ENCODE measurements at places on chromosomes 12 and 14. TPM values are rescaled to one million over a fixed set of nuclear protein-coding genes. Genes with fewer than 3 reads are reported as not detected.

Gene STON2
- total RNA-seq: 4.1 TPM

Gene NDUFA9
- total RNA-seq: 74.4 TPM

Gene TPPP2
- total RNA-seq: not detected

Gene TMBIM4
- 187 TPM for total RNA-seq

Gene PZP
- total RNA-seq: 0.79 TPM

Gene SPIC
- not detected for total RNA-seq

Gene RGS6
- total RNA-seq: 7.4 TPM

DNA sequence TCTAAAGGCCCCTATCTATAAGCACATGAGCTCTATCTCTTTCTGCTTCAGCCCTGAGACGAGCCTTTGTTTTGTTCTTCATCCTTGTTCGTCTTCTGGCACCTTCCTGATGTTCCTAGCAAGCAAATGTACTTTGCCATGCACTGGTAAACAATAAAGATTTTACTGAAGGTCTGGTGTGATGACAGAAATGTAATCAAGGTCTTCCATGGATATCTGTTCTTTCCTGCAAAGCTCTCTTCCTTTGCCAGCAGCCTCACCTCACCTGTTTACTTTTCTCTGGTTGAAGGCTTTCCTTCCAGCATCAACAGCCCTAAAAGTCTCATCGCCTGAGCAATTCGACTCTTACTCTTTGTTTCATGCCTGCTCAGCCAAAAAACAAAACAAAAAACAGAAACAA is 330.3 kb downstream of the PCNX1 start:
- H3K4me3 ChIP-seq: no peak overlapping the region
- H3K27me3 ChIP-seq: no peaks in the 10 kb centered on the region
- H3K27ac ChIP-seq: no peak overlapping the region
- H3K4me1 ChIP-seq: peaks cover 6% of the 10 kb centered on the region
- no peaks in the 10 kb centered on the region for H3K36me3 ChIP-seq
- no peak for DNase-seq

DNA sequence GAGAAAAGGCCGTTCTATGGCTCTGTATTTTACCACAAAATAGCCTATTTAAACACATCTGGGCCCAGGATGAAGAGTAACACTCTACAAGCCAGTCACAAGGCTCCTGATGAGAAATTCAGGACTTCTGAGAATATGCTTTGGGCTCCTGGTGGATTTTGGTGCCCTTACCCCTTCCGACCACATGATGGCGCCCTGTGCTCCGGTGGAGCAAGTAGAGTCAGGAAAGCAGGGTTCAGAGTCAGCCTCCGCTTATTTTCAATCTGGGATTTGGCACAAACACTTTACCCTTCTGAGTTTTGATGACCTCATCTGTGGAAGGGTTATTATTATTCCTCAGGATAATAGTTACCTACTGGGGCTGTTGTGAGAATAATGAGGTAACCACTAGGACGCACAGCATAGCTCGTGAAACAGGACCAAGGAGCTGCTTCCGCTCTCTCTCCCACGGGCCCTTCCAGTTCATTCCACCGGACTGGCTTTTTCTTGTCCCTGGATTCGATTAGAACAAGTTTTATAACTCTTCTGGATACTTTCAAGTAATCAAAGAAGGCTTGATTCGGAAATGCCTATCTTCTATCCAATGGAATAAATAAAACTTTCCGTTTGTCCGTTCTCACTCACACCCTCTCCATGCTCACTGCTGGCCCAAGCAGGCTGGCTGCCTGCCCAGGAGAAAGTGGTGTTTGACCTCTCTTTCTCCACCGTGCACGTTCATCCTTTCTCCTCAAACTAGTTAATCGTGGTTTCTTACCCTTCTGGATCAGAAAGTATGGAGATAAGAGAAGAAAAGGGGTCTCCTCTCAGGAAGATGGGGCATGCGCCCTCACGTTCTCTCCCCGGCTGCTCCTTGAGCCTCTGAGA is 104.6 kb downstream of the GALC start:
- H3K27me3 ChIP-seq: no peaks in the 10 kb centered on the region
- no peak for DNase-seq
- H3K4me3 ChIP-seq: no peak overlapping the region

- H3K27ac ChIP-seq: no peak overlapping the region
- no peaks in the 10 kb centered on the region for H3K36me3 ChIP-seq
- no peak for DNase-seq
- H3K4me1 ChIP-seq: no peaks in the 10 kb centered on the region
- H3K4me3 ChIP-seq: no peak overlapping the region
- H3K27me3 ChIP-seq: no peaks in the 10 kb centered on the region
These were observed 51.1 kb downstream of the TMEM260 start for GRCh38 chr14:56630707-56631106.

- peak; percentile 65 for DNase-seq
- peak overlapping the region; percentile 73 for H3K4me3 ChIP-seq
- no peaks in the 10 kb centered on the region for H3K27me3 ChIP-seq
- H3K27ac ChIP-seq: peak overlapping the region; percentile 91
These were observed 694 bp downstream of the AKAP5 start for GRCh38 chr14:64465831-64466554.

DNA sequence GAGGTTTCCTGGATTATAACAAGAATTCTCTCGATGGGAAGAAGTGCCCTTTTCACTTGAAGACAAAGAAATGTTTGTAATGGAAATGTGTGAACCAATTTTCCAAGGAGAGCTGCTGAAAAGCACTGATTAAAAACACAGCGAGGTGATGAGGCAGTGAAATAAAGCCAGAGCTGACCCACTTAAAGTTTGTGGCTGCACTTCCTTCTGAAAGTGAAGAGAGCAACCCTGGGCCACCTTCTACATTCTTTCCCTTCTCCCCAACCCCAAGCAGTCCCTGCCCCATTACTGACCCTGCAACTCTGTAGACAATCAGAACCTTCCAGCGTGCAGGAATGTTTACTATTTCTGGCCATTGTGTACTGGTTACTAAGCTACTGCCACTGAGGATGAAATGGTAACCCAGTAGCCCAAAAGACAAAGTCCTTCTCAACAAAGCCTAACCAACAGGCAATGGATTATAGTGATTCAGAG is 173.9 kb downstream of the TTC7B start:
- H3K4me1 ChIP-seq: no peaks in the 10 kb centered on the region
- no peaks in the 10 kb centered on the region for H3K36me3 ChIP-seq
- DNase-seq: no peak
- no peak overlapping the region for H3K4me3 ChIP-seq
- no peaks in the 10 kb centered on the region for H3K27me3 ChIP-seq

GRCh38 chr12:53578783-53579182 is 47.4 kb downstream of the ATF7 start:
- DNase-seq: no peak
- H3K27me3 ChIP-seq: no peaks in the 10 kb centered on the region
- H3K4me1 ChIP-seq: no peaks in the 10 kb centered on the region
- no peaks in the 10 kb centered on the region for H3K36me3 ChIP-seq
- H3K27ac ChIP-seq: no peak overlapping the region

GRCh38 chr12:96212456-96213375 is 18.5 kb downstream of the ELK3 start:
- H3K36me3 ChIP-seq: no peaks in the 10 kb centered on the region
- H3K27ac ChIP-seq: peak overlapping the region; percentile 59
- H3K4me1 ChIP-seq: no peaks in the 10 kb centered on the region
- no peaks in the 10 kb centered on the region for H3K27me3 ChIP-seq
- H3K4me3 ChIP-seq: no peak overlapping the region

DNA sequence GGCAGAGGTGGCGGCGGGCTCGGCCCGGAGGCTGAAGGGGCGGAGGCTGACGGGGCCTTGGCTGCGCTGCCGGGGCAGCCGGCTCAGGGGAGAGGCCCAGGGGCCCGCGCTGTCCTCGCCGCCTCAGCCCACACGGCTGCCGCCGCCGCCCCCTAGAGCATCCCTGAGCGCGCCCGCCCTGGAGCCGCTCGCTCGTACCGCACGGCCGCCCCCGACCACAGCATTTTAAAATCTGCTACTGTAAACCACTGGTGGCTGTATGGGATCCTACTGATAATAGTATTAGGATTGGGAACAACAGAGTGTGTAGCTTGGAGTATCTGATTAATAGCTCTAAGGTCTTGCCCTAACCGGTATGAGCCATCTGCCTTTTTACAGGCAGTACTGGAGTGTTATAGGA is 22.2 kb upstream of the EDDM3A start:
- no peak for DNase-seq
- H3K27me3 ChIP-seq: no peaks in the 10 kb centered on the region
- H3K27ac ChIP-seq: no peak overlapping the region
- H3K36me3 ChIP-seq: no peaks in the 10 kb centered on the region
- H3K4me1 ChIP-seq: no peaks in the 10 kb centered on the region
- H3K4me3 ChIP-seq: no peak overlapping the region

- H3K27ac ChIP-seq: no peak overlapping the region
- H3K4me1 ChIP-seq: no peaks in the 10 kb centered on the region
- no peak overlapping the region for H3K4me3 ChIP-seq
- no peak for DNase-seq
These were observed 126.3 kb downstream of the MGST1 start for GRCh38 chr12:16473610-16474326.

DNA sequence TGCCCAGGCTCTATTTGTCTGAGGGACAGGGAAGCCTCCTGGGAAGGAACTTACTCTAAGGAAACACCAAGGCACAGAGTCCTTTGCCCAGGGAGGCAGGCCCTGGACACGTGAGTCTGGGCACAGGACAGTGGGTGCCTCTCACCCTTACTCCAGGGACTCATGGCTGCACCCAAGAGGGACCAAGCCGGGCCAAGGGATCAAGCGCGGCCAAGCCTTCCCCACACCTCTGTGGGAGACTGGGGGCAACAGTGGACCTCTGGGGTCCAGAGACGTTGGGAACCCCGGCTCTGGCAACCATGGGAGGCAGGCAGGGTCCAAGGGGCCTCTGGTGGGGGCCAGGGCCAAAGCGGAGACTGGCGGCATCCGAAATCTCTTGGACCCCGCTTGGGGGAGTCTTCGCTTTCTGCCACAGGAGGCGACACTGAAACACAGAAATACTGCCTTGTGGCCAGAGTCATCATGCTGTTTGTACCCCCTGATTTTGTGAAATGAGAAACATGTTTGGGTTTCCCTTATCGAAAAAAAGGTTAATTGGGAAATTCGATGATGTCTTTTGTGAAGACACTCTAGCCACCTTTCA is 51.7 kb upstream of the BCL11B start:
- no peak overlapping the region for H3K27ac ChIP-seq
- no peak overlapping the region for H3K4me3 ChIP-seq
- H3K36me3 ChIP-seq: no peaks in the 10 kb centered on the region
- H3K27me3 ChIP-seq: no peaks in the 10 kb centered on the region

- no peak overlapping the region for H3K4me3 ChIP-seq
- no peaks in the 10 kb centered on the region for H3K4me1 ChIP-seq
- H3K36me3 ChIP-seq: no peaks in the 10 kb centered on the region
- peak overlapping the region; percentile 13 for H3K27ac ChIP-seq
These were observed 34.2 kb downstream of the DAO start for GRCh38 chr12:108914121-108914531.

DNA sequence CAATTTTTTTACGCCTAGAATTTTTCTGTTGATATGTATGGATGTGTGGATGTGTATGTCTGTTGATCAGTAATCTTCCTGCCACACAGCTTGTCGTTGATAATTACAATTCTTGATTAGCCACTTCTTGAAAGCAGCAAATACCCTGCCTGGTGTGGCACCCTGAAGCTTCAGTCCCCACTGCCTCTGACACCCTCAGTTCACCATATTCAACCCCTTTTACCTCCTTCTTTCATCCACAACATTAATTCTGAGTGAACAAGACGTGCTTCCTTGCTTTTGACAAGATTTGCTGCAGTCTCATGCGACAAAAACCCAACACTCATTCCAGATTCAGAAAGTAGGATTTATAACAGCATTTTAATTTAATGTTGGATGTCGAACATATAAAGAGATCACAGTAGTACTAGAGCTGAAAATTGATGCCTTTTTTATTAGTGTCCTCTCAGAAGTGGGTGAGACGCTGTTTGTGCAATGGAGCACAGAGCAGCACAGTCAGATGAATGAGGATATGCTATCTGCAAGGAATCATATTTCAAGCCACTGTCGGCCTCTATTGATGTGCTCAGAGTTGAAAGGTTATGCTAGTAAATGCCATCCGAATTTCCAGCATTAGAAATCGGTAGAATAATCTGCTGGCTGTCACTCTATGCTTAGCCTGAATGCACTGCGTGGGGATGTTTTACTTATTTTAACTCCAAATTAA is 383.7 kb downstream of the EGLN3 start:
- H3K36me3 ChIP-seq: no peaks in the 10 kb centered on the region
- no peak for DNase-seq
- no peaks in the 10 kb centered on the region for H3K27me3 ChIP-seq
- no peak overlapping the region for H3K4me3 ChIP-seq
- no peak overlapping the region for H3K27ac ChIP-seq

DNA sequence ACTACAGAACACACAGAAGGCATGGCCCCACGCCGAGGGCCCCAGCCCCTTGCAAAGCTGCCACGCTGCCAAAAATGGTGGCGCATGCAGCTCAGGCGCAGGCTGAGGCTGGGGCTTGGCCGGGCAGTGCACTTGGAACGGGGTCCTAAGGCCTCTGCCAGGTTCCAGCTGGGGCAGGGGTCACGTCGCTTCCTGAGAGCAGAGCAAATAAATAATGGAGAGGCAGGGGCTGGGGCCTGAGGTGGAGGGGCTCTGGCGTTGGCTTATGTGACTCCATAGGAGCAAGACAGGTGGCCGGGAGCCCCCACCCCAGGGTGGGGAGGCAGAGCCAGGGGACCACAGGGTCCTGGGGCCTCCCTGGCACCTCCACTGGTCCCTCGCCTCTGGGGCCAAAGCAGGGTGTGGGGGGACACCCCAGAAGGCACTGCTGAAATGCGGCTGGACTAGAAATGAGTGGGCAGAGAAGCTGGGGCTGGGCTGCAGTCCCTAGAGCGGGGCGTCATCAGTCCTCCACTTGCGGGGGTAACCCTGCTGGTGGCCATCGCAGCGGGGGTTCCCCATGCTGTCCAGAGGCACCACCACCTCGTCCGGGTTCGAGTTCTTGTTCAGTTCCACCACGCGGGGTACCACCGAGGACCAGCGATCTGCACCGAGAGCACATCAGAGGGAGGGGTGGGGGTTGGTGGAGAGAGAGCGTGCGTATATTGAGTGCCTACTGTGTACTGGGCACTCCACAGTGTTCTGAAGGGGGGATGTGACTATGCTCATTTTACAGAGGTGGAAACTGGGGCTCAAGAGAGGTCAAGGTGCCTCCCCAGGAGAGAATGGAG is 49.8 kb downstream of the TRPV4 start:
- no peaks in the 10 kb centered on the region for H3K36me3 ChIP-seq
- H3K4me1 ChIP-seq: no peaks in the 10 kb centered on the region
- no peak overlapping the region for H3K4me3 ChIP-seq
- H3K27me3 ChIP-seq: no peaks in the 10 kb centered on the region

DNA sequence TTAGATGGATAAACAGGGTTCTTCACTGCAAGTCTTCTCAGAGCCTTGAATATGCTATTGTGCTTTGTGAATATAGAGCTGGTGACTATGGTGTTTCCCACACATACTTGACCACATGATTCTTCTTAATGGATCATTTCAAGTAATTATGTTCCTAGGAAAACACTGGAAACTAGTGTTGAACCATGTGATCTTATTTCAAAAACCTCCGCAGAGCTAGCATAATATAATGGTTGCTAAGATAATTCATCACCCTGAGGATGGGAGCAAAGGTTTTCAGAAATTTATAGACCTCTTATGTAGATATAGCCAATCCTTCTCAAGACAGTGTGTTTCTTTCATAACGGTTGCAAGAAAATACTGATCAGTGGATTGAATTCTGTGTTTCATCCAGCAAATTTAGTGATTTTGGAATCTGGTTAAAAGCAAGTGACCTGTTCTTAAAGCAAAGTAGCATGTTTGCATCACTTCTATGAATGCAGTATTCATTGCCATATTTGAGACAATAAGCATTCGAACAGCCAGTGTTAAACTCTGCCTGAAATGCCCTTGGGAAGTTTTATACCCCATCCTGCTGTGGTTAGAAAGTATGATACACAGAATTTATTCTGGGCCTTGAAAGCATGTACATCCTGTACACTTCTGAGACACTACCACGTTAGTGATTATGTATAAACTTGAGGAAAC is 341.0 kb upstream of the E2F7 start:
- no peaks in the 10 kb centered on the region for H3K27me3 ChIP-seq
- H3K36me3 ChIP-seq: no peaks in the 10 kb centered on the region
- no peak for DNase-seq
- H3K27ac ChIP-seq: no peak overlapping the region
- H3K4me3 ChIP-seq: no peak overlapping the region
- H3K4me1 ChIP-seq: no peaks in the 10 kb centered on the region

Measured in uterus (tissue), 4 donors.